Stimulated activated CD8-positive, alpha-beta memory T cell treated with anti-CD3 and anti-CD28 coated beads, Interleukin-7, amount 100 ng/mL, for 4 hours (primary cell): ENCODE measurements at places on chromosomes 6 and 20.

DNA sequence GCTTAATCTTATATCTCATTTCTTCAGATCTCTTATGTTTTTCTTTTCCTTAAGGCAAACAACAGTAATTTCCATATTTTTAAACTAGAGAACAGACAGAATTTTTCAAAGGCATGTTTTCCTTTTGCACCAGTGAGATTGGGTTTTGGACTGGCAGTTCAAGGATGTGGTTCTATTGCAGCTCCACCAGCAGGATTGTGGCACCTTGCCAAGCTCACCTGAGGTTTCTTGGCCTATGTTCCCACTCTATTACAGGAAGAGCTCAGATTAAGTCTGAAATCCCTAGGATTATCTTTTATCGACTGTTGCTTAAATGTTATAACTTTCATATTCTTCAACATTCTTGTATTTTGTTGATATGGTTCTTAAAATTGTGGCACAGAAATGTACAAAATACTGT is 218.9 kb downstream of the PLCB4 start:
- DNase-seq = no peak

GRCh38 chr20:61451953-61452352 is 199.9 kb downstream of the CDH4 start:
- DNase-seq = no peak

GRCh38 chr20:17852323-17852722 is 116.3 kb downstream of the SNX5 start:
- DNase-seq = no peak

DNA sequence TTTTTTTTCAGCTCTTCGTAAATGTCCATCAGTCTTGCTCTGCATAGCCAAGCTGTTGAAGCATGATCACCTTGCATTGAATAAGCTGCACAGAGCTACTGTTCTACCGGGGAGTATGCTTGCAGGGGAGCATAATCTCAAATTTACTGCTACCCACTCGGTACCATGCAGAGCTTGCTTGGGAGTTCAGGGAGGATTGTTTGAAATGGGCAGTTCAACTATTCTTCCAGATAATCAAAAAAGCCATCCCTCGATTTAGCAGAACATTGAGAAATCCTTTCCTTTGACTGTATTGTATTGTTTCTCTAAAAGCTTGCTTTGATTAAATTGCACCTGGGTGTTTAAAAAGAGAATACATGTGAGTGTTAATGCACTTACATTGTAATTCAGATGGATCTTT is 332.6 kb downstream of the UTRN start:
- DNase-seq = no peak

GRCh38 chr6:8803181-8803760 is 367.9 kb upstream of the SLC35B3 start:
- no peak for DNase-seq

DNA sequence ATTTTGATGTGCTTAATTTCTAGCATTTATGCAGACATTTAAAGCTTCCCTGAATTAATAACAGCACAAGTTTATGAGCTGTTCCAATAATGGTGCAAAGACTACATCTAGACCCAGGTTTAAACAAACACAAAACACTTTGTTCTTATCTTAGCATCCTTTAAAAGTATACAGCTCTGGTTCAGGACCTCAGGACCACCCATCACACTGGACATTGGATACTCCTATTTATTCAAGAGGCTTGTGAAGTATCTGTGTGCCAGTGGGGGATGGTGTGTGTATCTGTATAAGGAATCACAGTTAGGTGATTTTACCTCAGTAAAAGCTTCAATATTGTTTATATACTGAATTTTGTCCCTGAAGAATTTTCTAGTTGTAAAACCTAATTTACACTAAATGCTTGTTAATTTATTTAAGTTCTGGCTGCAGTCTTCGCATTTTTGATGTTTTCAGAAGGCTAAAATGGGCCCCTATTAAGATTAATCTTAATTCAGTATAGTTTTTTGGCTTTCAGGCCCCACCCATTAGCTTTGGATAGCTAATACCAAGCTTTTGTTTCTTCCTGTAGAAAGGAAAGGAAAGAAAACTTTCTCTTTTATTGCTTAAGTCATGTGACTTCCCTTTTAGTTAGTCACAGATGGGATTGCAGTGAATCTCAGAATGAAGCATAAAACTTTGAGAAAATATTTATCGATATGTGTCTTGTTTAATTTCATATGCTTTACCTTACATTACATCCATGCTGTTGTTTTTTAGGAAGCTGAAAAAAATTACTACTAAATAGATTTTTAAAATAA is 13.1 kb downstream of the LIN28B start:
- no peak for DNase-seq

GRCh38 chr20:19401096-19401495 is 188.7 kb downstream of the SLC24A3 start:
- no peak for DNase-seq

DNA sequence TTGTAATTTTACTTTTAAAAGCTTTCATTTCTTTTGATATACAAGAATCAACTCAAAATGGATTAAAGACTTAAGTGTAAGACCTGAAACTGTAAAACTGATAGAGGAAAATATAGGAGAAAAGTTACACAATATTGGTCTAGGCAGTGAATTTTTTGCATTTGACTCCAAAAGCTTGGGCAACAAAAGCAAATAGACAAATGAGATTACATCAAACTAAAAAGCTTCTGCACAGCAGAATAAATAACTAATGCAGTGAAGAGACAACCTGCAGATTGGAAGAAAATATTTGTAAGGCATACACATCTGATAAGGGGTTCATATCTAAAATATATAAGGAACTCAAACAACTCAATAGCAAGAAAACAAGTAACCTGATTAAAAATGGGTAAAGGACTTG is 3.0 kb downstream of the GABRR1 start:
- no peak for DNase-seq

GRCh38 chr6:6892744-6893583 is 214.8 kb upstream of the RREB1 start:
- DNase-seq = no peak

- DNase-seq = no peak
Observed at GRCh38 chr20:21534453-21534852, 20.6 kb upstream of the NKX2-2 start.

GRCh38 chr6:74731204-74731603 is 474.6 kb downstream of the COL12A1 start:
- no peak for DNase-seq
